Activated CD4-positive, alpha-beta memory T cell treated with anti-CD3 and anti-CD28 coated beads for 36 hours (primary cell): ENCODE measurements at places on chromosomes 11 and 22.

DNA sequence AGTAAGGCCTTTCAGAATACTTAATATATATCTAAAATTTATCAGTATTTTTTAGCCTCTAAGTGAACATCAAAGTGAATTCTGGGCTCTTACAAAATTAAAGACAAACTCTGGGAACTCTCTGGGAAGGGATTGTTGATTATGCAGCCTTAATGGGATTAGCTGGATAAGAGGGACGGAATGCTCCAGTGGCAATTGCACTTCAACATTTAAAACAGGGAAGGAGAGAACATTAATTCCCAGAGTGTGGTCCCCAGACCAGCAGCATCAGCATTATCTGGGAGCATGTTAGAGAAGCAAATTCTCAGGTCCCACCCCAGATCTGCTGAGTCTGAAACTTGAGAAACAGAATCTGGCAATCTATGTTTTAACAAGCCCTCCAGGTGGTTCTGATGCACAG, 46.5 kb downstream of the POLD3 start:
- DNase-seq, result no peak

- DNase-seq, result peak; percentile 22
Observed at GRCh38 chr11:102495161-102496042, 35.1 kb downstream of the MMP7 start.

GRCh38 chr11:28735511-28735910, 627.3 kb downstream of the METTL15 start:
- no peak for DNase-seq

GRCh38 chr22:27397954-27398342, 403.6 kb downstream of the MN1 start:
- DNase-seq, result no peak

DNA sequence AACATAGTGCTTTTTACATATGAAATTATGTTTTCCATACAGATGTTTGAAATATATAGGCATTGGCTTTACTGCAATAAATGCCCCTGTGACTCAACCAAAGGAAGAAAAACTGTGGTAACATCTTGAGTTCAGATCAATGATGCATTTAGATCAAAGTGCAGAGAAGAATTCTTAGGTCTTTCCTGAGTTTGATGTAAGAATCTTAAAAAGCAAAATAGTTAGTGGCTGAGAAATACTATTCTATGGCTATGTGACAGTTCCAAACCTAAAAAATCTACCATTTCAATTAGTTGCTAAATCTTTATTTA, 93.7 kb downstream of the SOX6 start:
- DNase-seq, result no peak

- no peak for DNase-seq
Observed at GRCh38 chr11:120031612-120032600, 106.0 kb downstream of the TRIM29 start.

- DNase-seq, result no peak
Observed at GRCh38 chr11:66287889-66288670, 863 bp downstream of the YIF1A start.

DNA sequence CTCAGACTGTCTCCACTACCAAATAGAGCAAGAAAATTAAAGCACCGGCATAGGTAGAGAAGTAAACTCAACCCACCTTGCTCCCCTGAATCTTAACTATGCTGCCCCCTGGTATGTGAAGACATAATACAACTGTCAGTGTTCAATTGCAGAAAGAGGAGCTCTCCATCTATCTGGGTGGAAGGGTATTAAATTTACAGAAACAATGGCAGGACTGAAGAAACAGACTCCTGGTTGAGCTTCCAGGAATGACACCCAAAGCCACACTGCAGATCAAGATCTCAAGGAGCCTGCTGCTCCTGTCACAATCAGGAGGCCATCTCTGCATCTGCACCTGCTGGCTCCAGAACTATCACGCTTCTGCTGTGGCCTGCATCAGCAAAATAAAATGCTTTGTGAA, 132.1 kb upstream of the BMAL1 start:
- DNase-seq, result no peak
